ENCODE measurements at places on chromosomes 4 and X. TPM values are rescaled to one million over a fixed set of nuclear protein-coding genes. Genes with fewer than 3 reads are reported as not detected.
A peak's percentile ranks its signal among the peaks of the same experiment; 100 is the strongest.

DNA sequence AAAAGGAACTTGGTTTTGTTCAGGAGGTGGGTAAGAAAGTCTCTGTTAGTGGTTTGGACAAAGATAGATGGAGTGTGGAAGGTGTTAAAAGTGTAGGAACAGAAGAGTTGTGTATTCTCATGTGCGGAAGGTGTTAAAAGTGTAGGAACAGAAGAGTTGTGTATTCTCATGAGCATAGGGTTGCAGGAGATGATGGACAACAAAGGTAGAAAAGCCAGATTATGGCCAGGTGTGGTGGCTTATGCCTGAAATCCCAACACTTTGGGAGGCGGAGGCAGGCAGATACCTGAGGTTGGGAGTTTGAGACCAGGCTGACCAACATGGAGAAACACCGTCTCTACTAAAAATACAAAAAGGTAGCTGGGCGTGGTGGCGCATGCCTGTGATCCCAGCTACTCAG, 2.5 kb downstream of the RPL34 start:
- no peak for DNase-seq

GRCh38 chr4:15427701-15428100, at the start of gene C1QTNF7:
C1QTNF7 (plus strand) TSS chr4:15428033; CDS start chr4:15435744, 7,711 bp downstream.
- no peak for DNase-seq

- peak; percentile 72 for DNase-seq
Observed at GRCh38 chrX:42119076-42119475, 195.7 kb upstream of the CASK start.

The APBB2 gene
- total RNA-seq, result 52.7 TPM

GRCh38 chrX:78327370-78328086, at the start of gene CYSLTR1:
CYSLTR1 (minus strand) TSS chrX:78327611; CDS start chrX:78273746, 53,865 bp downstream.
- no peak for DNase-seq

The USP27X gene
- 3.1 TPM for total RNA-seq

DNA sequence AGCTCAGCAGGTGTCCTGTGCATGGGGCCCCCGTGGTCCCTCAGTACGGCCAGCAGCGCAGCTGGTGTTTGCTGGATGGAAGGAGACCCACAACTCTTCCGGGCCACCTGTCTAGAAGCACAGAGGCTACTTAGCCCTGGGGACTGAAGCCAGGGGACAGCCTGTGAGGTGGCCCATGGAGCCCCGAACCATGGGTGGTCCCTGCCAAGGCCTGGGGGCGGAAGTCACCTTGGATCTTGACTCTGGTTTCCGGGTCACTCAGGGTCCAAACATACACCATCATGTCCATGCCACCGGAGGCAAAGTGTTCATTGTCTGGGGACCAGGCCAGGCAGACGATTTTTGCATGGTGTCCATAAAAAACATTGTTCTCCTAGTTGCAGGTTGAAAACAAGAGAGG, 39.5 kb downstream of the WDR1 start:
- no peak for DNase-seq

The BEND2 gene
- not detected for total RNA-seq

GRCh38 chr4:169663831-169664230, 43.5 kb downstream of the CLCN3 start:
- no peak for DNase-seq

The DOCK11 gene
- total RNA-seq, result 11.1 TPM

DNA sequence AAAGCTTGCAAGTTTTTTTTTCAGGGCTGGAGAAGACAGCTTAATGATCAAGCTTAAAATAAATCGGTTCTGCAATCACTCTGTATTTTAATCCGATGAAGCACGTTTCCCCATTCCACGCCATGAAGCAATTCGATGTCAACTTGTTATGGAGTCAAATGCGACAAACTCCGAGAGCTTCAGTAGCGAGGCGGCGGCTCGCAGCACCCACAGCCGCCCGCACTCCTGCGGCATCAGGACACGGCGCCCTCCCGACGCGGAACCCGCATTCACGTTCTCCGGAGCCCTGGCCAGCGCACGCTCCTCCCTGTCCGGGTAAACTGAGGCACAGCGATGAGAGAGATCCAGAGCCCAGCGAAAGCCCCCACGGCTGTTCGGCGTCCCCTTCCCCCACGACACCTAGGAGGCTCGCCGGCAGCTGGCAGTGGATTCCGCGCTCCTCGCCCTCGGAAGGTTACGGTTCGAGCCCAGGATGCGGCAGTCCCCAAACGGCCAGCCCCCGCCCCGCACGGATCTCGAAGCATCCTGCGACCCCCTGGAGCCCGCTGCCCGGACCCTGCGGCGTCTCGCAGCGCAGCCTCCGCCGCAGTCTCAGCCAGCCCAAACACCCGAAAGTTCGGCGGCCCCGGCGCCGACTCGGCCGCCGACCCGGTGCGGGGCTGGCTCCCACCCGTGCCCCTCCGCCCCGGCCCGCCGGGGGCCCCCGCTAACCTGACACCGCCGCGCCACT, 507 bp downstream of the MFAP3L start:
- no peak for DNase-seq

DNA sequence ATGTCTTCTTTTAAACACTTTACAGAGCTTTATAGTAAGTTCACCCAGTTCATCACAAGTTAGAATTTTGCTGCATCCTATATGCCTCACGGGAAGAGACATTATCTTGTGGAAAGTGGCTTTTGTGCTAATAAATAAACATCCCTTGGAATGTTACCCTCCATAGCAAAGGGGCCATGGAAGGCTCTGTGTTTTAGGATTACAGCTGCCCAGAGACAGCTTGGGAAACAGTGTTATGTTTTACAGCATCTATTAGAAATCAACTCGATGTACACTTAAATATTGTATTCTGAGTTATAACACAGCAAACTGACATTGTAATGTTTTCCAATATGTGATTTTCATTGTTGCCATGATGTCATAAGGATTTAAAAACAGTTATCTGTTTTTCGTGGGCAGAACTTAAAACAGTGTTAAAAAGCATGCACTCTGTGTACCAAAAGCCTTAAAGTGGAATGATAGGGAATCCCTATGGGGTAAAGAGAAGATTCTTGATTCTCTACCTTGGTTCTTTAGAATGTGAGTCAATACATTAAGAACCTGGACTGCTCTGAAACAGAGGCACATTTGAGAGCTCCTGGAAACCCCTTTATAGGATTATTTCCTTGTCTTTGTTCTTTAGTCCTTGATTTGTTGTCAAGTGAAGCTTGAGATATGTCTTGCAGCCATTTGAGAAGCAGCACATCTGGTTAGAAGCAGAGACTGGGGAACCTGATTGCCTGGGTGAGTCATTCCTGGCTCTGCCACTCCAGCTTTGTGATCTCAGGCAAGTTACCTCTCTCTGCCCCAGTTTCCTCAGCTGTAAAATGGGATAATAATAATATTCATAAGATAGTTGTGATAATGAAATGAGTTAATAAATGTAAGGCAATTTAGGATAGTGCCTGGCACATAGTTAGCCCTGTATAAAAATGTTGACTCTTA, 41.6 kb downstream of the ARHGAP10 start:
- DNase-seq, result no peak

DNA sequence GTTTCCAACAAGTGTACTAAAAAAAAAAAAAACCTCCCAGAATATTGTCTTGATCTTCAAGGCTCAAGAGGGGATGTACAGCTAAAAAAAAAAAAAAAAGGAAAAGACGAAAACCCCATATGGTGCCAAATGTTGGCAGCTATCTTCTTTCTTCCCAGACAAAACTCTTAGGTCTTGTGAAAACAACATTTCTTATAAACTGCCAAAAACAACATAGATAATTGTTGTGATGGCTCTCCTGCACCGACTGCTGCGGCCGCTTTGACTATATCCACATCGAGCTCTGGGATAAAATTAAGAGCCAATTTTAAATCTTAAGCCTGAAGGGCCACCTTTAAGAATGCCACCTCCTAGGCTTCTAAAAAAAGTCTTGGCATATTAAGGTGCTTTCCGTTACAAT, 23.5 kb downstream of the PDGFC start:
- DNase-seq, result no peak

- DNase-seq, result peak; percentile 44
Observed at GRCh38 chr4:30380404-30380998, 339.7 kb upstream of the PCDH7 start.

GRCh38 chr4:40827758-40828157, 78.0 kb downstream of the NSUN7 start:
- no peak for DNase-seq

GRCh38 chrX:123013141-123013540, 170.9 kb upstream of the GRIA3 start:
- DNase-seq, result no peak

The CTAG2 gene
- total RNA-seq, result not detected

GRCh38 chr4:144967161-144967560, 130.8 kb downstream of the ANAPC10 start:
- DNase-seq, result peak; percentile 9

The LDB2 gene
- 0.46 TPM for total RNA-seq

The USP46 gene
- 12.6 TPM for total RNA-seq

Measured in kidney epithelial cell (primary cell).